Neural crest cell (in vitro differentiated cells): ENCODE measurements at places on chromosomes 6 and 20. TPM values are rescaled to one million over a fixed set of nuclear protein-coding genes. Genes with fewer than 3 reads are reported as not detected.

Gene OPRM1
- total RNA-seq: not detected in 2 replicates

Gene APCDD1L
- not detected in 2 replicates for total RNA-seq

Gene MTFR2
- total RNA-seq: 5.7 and 6.7 TPM in 2 replicates

Gene RNASET2
- 15.3 and 17.7 TPM in 2 replicates for total RNA-seq

GRCh38 chr6:101422251-101422650 is 28.7 kb downstream of the GRIK2 start:
- H3K4me1 ChIP-seq: peaks cover 11% of the 10 kb centered on the region
- peaks cover 2% of the 10 kb centered on the region for H3K36me3 ChIP-seq
- H3K4me3 ChIP-seq: no peak overlapping the region
- no peak for DNase-seq

Gene UNC5CL
- 1.5 and 1.6 TPM in 2 replicates for total RNA-seq

Gene SLC17A4
- total RNA-seq: not detected in 2 replicates

Gene RAET1E
- not detected in 2 replicates for total RNA-seq

DNA sequence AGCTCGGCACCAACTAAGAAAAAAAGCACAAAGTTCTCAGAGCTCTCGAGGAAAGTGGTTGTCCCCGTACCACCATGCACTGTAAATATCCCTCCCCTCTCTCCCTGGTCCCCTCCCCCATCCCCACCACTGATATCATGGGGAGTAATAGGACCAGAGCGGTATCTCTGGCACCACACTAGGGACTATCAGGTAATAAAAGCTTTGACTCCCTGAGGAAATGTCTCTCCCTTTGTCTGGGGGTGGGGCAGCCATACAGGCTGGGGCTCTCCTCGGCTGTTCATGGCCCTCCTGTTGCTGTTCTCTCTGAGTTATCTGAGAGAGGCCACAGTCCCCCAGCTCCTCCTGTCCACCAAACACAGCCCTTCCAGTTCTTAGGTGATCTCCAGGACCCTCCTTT is 5.0 kb upstream of the GNRH2 start:
- H3K27ac ChIP-seq: no peak overlapping the region
- no peaks in the 10 kb centered on the region for H3K27me3 ChIP-seq
- peaks cover 4% of the 10 kb centered on the region for H3K4me1 ChIP-seq
- peaks cover 21% of the 10 kb centered on the region for H3K36me3 ChIP-seq

DNA sequence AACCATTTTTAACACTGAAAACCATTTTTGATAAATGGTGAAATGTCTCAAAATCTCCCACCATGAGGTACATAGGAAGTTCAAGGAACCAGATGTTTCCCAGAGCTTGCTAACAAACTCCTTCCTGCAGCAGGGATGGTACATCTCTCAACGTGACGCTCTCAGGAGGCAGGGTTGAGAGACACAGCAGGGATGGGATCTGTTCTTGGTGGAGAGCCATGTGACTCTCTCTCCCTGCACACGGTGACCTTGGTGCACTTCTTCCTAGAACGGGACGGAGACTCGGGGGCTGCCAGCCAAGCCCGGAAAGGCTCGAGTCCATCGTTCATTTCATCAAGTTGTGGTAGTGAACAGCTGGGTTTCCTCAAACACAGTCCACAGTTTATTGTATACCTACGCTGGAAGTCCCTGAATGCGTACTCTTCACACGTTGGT is 94.2 kb downstream of the FAM50B start:
- H3K27ac ChIP-seq: no peak overlapping the region
- no peak overlapping the region for H3K4me3 ChIP-seq
- no peak for DNase-seq
- no peaks in the 10 kb centered on the region for H3K4me1 ChIP-seq

Gene KCNQ2
- 143 and 157 TPM in 2 replicates for total RNA-seq

DNA sequence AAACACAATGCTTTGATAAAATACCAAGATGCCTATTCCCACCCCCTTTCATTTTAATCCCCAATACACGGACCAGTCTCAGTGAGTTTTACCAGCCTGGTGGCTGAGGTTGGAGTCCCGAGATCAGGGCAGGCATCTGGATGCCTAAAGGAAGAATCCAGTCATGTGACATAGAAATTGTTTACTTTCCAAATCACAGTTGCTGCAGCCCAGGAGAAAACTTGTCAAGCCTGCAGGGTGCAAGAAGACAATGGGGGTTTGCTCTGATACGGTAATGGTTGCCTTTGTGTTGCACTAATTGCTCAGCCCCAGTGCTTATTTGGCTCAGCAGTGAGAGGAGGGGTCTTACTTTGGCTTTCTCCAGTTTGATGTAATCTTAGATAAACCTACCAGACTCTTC is 308.5 kb upstream of the POU3F2 start:
- H3K4me3 ChIP-seq: no peak overlapping the region
- H3K27ac ChIP-seq: no peak overlapping the region
- no peaks in the 10 kb centered on the region for H3K27me3 ChIP-seq
- H3K36me3 ChIP-seq: peaks cover 12% of the 10 kb centered on the region

DNA sequence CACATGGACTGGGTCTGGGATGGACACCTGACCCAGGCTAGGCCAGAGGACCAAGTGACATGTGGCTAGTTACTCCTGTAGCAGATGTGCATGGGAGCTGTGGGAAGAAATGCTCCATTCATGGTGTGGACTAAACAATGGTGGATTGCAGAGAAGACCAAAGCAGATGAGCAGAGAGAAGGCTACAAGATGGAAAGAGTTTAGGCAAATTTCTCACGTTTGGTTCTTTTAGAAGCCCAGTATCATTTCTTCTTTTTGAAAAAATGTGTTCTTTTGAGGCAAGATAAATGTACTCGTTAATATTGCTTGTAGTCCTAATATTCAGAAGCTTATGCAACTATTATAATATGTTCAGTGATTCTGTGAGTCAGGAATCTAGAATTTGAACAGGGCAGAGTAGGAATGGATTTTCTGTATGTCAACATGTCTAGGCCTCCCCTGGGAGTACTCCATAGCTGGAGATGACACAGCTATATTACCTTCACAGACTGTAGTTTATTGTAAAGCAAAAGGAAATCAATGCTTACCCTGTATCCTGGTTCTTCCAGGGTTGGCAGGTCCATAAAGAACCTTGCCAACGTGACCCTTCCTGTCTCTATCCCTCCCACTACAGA is 2.3 kb upstream of the BTN2A1 start:
- H3K4me3 ChIP-seq: peak overlapping the region; percentile 65
- H3K36me3 ChIP-seq: peaks cover 5% of the 10 kb centered on the region
- DNase-seq: no peak
- H3K27ac ChIP-seq: no peak overlapping the region

Gene FRS3
- 6.8 and 7.1 TPM in 2 replicates for total RNA-seq

GRCh38 chr6:79803917-79804316 is 143.4 kb downstream of the ELOVL4 start:
- peaks cover 3% of the 10 kb centered on the region for H3K36me3 ChIP-seq
- H3K4me1 ChIP-seq: no peaks in the 10 kb centered on the region
- DNase-seq: no peak
- no peak overlapping the region for H3K4me3 ChIP-seq
